ENCODE measurements at places on chromosomes 4 and X. TPM values are rescaled to one million over a fixed set of nuclear protein-coding genes. Genes with fewer than 3 reads are reported as not detected.

Gene CT83
- not detected for total RNA-seq

Gene BMPR1B
- total RNA-seq, result 5.2 TPM

Gene PNMA5
- not detected for total RNA-seq

Gene SEC24B
- 15.0 TPM for total RNA-seq

Gene CXCL11
- total RNA-seq, result 0.07 TPM

Gene RPA4
- total RNA-seq, result not detected

Gene TMPRSS11B
- total RNA-seq, result 0.05 TPM

Gene COL25A1
- total RNA-seq, result not detected

Gene PLAC1
- total RNA-seq, result 0.33 TPM

Gene PCDH18
- 2.4 TPM for total RNA-seq

Gene ZNF718
- 3.5 TPM for total RNA-seq

Gene CDKL5
- 1.3 TPM for total RNA-seq

Measured in airway epithelial cell (primary cell).